Activated naive CD8-positive, alpha-beta T cell treated with anti-CD3 and anti-CD28 coated beads for 36 hours (primary cell): ENCODE measurements at places on chromosomes 5 and 9. TPM values are rescaled to one million over a fixed set of nuclear protein-coding genes. Genes with fewer than 3 reads are reported as not detected.

- H3K4me3 ChIP-seq: no peak overlapping the region
- DNase-seq: no peak
- peaks cover 6% of the 10 kb centered on the region for H3K4me1 ChIP-seq
- H3K36me3 ChIP-seq: peaks cover 18% of the 10 kb centered on the region
- H3K27ac ChIP-seq: no peak overlapping the region
Measured at GRCh38 chr9:123629531-123629930, 273.5 kb downstream of the CRB2 start.

RNF38 gene
- total RNA-seq: 37.0 TPM

DNA sequence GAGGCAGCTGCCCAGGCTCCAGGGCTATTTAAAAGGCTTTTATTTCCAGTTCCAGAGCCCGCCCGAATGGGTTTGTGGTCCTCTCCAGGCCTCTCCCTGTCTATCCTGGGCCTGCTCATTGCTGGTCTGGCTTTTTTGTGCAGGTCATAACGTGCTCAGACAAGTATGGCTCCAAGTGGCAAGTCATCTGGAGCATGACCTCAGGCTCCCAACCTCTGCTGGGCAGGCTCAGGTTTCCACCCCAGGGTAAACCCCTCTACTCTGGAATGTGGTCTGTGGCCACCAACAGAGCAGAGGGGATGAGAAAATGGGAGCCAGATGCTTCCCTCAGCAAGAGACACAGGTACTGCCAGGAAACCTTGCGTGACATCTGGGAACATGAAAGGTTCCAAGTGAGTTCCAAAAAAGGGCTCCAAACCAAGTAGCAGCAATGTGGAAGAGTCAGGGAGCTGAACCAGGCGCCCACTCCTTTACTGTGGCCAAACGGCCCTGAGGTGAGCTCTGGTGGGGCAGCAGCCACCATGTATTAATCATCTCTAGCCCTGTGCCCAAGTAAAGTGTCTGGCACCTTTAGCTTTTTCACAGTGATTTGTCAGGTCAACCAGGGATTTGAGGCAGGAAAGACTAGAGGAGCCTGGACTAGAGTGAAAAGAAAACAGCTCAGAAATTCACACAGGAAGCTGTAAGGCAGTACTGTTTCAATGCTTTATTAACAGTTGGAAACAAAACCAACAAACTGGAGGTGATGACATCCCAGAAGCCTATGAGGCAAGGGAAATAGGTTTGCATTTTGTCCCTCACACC is 25.7 kb downstream of the PCDHGC5 start:
- peaks cover 33% of the 10 kb centered on the region for H3K36me3 ChIP-seq
- no peak overlapping the region for H3K4me3 ChIP-seq
- DNase-seq: no peak
- H3K27me3 ChIP-seq: no peaks in the 10 kb centered on the region

DNA sequence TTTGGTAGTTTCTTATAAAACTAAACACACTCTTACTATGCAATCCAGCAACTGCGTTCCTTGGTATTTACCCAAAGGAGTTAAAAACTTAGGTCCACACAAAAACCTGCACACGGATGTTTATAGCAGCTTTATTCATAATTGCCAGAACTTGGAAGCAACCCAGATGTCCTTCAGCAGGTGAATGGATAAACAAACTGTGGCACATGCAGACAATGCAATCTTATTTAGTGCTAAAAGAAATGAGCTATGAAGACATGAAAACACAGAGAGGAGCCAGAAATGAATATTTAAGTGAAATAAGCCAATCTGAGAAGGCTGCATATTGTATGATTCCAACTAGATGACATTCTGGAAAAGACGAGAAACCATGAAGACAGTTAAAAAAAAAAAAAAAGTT is 10.7 kb downstream of the WNK2 start:
- H3K4me3 ChIP-seq: no peak overlapping the region
- H3K27me3 ChIP-seq: no peaks in the 10 kb centered on the region
- no peaks in the 10 kb centered on the region for H3K36me3 ChIP-seq

GRCh38 chr5:149089796-149090195 is 26.9 kb upstream of the SH3TC2 start:
- no peak overlapping the region for H3K27ac ChIP-seq
- DNase-seq: no peak
- no peaks in the 10 kb centered on the region for H3K27me3 ChIP-seq
- H3K4me1 ChIP-seq: no peaks in the 10 kb centered on the region
